Stimulated activated naive CD4-positive, alpha-beta T cell treated with Interleukin-2 at 50 U/mL for 16 hours (primary cell): ENCODE measurements at places on chromosomes 5 and 9.

GRCh38 chr5:171588790-171589189 is 169.3 kb downstream of the FGF18 start:
- DNase-seq: no peak

DNA sequence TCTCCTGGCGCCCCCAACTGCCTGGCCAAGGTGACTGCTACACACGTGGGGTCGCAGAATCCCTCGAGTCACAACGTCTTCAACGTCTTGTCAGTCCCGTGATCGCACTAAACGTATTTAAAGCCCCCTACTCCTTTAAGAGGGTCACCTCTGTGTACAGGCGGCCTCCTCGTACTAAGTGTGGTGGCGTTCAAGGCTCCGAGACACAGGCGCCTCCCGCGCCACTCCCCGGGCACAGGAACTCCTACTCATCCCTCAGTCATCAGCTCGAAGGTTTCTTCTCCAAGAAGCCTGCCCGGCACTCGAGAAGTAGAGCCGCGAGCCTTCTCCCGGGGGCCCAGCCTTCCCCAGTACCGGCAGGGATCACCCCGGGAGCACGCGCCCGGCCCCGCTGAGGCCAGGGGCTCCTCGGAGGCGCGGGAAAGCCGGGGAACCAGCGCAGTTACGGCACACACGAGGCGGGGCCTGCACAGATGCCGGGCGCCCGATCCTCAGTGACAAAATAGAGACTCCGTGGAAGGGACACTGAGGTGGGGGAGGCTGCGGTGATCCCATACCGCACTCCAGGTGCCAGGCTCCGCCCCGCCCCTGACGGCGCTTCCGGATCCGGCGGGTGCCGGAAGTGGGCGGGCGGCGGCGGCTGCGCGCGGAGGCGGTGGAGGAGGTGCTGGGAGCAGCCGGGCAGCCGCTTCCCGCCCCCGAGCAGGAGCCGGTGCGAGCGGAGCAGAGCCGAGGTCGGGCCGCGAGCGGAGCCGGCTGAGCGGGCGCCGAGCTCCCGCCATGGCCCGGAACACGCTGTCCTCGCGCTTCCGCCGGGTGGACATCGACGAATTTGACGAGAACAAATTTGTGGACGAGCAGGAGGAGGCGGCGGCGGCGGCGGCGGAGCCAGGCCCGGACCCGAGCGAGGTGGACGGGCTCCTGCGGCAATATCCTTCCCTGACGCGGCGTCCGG is 6.9 kb downstream of the ARPC5L start:
- peak; percentile 88 for DNase-seq

- DNase-seq: no peak
Observed at GRCh38 chr5:124810396-124811006, 64.1 kb upstream of the ZNF608 start.

GRCh38 chr9:4490705-4491625 is 697 bp downstream of the SLC1A1 start:
- no peak for DNase-seq

- no peak for DNase-seq
Observed at GRCh38 chr9:136554870-136555269, 9.0 kb upstream of the NOTCH1 start.

DNA sequence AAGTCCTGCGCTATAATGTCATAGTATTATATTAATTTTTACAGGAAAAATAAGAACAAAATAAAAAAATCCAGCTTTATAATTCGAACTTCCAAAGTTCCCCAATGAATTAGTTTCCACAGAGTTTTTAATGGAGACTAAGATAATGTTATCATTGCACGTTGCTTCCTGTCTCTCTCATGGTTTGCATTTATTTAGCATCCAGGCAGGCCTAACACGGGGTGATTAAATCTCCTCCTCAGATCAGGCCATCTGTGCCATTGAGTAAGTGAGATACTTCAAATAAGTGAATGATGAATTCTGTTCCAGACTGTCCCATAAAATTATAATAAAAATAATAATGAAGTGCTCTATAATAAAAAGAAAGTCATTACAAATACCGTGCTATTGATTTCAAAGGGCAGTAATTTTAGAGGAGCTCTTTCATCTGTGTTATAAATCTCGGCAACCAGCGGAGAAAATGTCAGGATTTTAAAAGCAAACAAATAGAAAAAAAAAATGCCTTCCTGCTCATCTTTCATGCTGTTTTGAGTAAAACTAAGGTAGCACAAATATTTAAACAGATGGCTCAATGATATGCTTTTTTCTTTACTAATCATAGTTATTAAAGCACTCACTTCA is 570.6 kb upstream of the ZNF608 start:
- DNase-seq: no peak

- no peak for DNase-seq
Observed at GRCh38 chr9:100160021-100160420, 61.0 kb downstream of the INVS start.

- DNase-seq: no peak
Observed at GRCh38 chr5:162209005-162209605, 141.5 kb downstream of the GABRG2 start.

DNA sequence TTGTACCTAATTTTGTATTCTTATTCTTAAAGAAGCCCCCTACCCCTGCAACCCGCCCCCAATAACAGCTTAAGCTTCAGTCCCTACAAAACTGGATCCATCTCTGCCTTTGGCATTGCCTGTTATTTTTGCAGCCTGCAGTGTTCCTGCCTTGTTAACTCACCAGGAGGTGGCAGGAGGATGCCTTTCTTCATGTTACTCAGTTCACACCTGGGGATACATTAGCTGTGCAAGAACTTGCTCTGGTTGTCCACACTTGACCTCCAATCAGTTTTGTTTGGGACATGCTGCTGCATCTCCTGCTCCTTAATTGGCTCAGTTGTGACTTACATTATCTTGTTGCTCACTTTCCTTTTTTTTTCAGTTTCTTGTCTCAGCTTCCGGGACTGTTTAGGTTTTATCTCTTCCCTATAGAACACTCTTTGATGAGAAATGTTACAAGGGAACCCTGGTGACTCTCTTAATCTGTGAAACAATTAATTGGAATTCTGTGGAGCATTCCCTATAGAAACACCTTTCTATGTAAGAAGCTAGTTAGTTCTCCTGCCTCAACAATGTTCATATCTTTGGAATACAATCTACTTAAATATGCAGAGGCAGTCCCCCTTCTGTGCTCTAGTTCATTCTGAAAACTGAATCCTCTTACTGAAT is 467.7 kb upstream of the ACO1 start:
- no peak for DNase-seq

DNA sequence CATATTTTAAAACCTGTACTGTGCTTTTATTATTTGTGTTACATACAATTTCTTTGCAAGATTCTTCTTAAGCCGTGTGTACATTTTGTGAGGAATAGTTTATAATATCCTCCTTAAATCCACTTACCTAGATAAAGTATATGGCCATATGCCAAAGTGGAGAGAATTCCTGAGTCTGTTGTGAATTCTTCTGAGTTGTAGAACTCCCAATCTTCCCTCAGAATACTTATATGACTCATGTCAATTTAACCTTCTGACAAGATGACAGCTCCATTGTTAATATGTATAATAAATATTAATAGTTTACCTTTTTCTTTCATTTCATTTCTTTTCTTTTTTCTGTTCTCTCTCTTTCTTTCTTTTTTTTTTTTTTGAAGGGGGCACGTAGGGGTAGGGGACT is 6.0 kb upstream of the RICTOR start:
- DNase-seq: no peak

- DNase-seq: no peak
Observed at GRCh38 chr9:91849694-91850093, 100.3 kb downstream of the ROR2 start.

DNA sequence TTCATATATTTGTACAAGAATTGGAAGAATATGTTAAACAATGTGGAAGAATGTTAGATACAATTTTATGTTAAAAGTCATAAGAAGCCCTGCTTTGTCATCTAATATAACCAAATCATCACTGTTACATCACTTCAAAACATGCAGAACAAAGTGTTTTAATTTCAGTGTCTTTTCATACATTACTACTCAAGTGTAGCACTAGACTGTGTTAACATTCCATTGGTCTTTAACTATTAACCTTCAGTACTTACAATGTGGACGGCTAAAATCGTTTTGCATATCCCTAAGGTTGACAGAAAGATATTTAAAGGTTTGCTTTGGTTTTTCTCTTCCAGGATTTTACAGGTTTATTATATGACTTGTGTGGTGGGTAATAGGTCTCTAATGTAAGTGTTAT is 50.9 kb downstream of the VCAN start:
- no peak for DNase-seq

- no peak for DNase-seq
Observed at GRCh38 chr9:118367383-118367782, 663.2 kb downstream of the TLR4 start.

DNA sequence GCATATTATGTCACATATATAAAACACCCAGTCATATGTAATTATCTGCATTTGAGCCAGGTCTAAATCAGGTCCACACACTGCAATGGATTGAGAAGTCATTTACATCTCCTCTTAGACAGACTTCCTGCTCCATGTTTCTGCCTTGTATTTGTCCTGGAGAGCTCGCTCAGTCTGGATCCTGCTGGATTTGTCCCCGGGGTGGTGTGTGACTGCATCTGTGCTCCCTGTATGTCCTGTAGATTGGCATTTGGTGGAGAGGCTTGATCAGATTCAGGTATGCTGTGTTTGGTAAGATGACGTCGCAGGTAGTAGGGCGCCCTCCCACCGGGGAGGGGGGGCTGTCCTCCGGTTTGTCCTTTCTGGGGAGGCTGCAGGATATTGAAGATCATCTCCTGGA is 33.6 kb upstream of the IER5L start:
- no peak for DNase-seq

DNA sequence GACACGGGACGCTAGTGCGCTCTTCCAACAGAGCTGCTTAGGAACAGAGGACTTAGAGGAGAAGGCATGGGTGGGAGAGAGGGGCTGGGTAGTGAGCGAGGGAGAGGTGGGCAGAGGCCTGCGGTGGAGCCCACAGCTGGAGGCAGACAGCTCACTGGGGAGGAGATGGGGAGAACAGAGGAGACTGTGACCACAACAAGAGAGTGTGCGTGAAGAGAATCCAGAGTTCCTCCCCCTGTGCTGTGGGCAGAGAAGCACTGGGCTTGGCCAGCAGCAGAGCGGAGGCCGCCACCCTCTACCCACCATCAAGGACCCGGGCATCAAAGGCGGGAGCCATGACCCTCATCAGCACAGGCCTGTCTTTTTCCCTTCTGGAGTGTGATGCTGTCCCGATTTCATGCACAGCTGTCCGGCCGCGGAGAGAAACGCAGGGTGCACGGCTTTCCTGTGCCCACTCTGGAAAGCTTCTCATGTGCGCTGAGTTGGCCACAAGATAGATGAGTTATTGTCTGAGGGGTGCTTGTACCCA is 228.3 kb upstream of the IRX4 start:
- DNase-seq: no peak

- DNase-seq: no peak
Observed at GRCh38 chr5:158609333-158610050, 490.2 kb downstream of the EBF1 start.

- no peak for DNase-seq
Observed at GRCh38 chr9:134375430-134376385, 49.5 kb downstream of the RXRA start.

- DNase-seq: no peak
Observed at GRCh38 chr5:127256886-127257597, 33.6 kb upstream of the MEGF10 start.

GRCh38 chr9:137458194-137459151 is 661 bp downstream of the NSMF start:
- DNase-seq: no peak

- DNase-seq: no peak
Observed at GRCh38 chr9:128244837-128245231, 31.0 kb downstream of the GOLGA2 start.

GRCh38 chr9:128822407-128823042 is 4.2 kb downstream of the ENDOG start:
- DNase-seq: no peak

DNA sequence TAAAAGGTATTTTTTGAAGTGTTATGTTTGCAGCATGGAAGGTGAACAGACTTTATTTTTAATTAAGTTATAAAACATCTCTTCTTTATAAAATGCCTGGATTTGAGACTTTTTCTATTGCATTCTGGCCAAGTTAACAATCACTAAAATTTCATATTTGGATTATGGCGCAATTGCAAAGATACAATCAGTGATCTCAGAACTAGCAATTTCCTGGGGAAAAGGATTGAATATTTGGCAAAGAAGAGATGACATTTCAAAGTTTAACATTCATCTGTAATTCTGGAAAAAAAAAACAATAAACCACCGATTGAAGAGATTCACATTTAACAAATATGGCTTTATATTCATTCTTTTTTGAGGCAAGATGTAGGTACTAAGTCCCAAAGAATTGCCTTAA is 378.0 kb downstream of the LRRC70 start:
- no peak for DNase-seq

DNA sequence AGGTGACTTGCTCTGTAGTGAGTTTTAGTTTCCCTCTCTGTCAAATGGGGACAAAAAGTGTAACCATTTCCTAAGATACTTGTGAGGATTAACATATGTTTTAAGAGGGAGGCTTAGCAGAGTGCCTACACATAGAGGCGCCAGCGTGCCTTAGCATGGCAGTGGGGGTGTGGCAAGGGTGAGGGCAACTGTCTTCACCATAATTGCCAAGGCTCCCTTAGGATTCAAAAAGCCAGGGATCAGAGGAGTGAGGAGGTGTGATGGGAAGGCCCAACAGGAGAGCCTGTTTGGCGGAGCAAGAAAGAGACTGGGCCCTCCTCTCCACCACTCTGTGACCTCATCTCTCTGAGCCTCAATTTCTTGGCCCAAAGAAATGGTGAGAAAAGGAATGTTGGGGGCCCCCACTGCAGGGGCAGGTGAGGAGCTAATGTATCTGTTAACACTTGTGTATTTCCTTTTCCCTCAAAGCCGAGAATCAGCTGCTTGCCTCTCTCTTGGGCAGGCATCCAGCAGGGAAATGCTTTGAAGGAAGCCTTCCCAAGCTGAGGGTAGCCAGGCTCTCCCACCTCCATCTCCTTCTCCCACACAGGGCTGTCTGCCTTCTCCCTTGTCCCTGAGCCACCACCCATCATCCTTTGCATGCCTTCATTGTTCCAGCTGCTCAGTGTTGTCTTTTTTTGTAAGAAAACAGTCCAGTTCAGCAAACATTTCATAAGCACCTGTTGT is 76.0 kb downstream of the DAB2IP start:
- no peak for DNase-seq
